ENCODE measurements at places on chromosomes 11 and 22.

DNA sequence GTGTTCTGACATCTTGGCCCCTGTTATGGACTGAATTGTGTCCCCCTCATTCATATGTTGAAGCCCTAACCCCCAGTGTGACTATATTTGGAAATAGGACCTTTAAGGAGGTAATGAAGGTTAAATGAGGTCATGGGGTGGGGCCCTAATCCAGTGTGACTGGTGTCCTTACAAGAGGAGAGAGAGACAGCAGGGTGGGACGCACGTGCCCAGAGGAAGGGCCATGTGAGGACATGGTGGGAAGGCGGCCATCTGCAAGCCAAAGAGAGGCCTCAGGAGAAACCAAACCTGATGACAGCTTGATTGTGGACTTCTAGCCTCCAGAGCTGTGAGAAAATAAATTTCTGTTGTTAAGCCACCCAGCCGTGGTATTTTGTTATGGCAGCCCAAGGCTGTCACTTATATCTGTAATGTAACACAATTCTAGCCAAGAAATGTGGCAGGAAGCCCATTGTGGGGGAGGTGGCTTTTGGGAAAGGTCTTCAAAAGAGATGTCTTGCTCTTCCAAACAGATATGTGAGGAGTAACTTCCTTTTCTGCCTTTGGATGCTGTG is 23.7 kb downstream of the SLC22A6 start:
- no peak for DNase-seq

DNA sequence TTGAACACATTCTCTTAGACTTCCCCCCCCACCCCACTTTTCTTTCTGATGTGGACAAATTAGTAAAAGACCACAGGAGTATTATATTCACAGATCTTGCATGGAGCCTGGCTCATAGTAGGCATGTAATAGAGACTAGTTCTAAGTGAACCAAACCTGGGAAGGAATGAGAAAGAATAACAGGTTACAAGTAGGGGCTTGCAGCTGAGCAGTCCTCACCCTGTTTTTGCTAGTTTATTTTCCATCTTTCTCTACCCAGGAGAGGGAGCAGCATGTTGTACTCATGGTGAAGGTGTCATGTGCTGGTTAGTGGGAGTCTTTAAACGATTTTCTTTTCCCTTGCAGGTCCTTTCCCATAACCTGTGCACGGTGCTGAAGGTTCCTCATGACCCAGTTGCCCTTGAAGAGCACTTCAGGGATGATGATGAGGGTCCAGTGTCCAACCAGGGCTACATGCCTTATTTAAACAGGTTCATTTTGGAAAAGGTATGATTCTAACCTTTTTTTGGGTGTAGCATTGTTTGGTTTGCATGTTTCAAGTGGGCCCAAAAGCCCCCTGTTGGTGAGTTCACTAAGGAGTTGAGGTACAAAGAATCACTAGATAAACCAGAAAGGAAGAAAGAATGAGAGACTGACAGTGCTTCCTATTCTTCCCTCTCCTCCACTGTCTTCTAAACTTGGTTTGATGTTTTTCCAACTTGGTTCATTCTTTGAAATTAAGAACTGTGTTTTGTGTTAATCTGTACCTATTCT is 30.1 kb downstream of the SWAP70 start:
- no peak for DNase-seq

DNA sequence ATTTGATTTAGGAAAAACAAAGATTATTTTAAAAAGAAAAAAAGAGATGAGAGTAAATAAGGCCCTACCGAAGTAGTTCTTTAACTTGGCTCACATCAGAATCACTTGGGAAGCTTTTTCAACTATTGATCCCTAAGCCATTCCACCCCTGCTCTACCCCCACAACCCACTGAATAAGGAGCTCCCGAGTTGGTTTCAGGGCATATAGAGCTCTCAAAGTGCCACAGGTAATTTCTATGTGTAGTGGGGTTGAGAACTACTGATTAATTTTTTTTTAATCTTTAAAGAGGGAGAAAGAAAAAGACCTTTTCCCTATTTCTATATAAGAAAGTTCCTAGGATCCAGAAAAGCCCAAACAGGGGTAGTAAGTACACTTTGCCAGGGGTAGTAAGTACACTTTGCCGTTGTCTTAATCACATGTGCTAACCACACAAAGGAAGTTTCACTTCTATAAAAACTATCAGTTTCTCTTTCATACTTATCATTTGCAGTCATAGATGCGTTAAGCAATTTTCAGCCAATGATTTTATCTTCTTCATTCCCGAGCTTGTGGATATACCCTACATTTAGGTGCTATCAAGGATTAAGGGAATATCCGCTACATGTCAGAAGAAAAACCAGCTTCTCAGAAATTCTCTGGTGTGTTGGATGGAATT is 108.4 kb upstream of the ZC3H12C start:
- DNase-seq: no peak

DNA sequence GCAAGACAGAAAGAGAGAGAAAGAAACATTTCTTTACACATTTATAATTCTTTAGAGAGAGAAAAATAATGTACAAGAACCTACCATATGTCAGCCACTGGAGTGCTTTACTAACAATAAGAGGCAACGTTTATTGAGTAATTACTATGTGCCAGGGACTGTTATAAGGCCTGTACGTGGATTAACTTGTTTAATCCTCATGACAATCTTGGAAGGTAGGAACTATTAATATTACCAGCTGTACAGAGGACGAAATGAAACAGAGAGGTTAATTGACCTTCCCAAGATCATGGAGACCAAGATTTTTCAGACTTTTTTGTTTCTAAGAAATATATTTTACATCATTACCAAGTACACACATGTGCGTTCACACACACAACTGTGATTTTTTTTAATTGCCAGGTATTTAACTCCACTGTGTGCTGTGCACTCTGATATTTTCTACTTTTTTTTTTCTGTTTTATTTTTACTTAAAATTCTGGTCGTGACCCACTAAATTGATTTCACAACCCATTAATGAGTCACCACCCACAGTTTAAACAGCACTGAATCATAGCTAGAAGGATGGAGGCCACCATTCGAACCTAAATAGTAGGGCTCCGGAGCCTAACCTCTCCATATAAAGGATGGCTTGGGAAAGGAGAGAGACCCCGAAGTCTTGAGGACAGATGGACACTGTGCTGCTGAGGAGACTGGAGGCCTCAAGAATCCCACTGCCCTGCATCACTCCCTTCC is 21.4 kb downstream of the CREB3L1 start:
- DNase-seq: no peak

DNA sequence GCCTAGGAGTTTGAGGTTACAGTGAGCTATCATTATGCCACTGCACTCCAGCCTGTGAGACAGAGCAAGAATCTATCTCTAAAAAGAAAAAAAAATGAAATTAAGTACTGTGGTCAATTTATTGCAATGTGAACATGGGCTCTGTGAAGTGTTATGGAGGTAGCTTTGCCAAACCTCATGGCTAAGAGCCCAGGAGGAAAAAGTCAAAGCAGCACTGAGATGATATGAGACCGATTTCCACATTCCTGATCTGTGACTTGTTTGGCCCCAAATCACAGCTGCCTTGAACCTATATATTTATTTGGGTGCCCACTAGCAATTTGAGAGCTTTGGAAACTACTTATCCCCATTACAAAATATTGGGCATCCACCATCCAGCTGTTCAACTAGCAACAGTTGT is 29.8 kb upstream of the TMEM135 start:
- no peak for DNase-seq

GRCh38 chr11:47282462-47282861 is 12.5 kb downstream of the MADD start:
- DNase-seq: no peak

DNA sequence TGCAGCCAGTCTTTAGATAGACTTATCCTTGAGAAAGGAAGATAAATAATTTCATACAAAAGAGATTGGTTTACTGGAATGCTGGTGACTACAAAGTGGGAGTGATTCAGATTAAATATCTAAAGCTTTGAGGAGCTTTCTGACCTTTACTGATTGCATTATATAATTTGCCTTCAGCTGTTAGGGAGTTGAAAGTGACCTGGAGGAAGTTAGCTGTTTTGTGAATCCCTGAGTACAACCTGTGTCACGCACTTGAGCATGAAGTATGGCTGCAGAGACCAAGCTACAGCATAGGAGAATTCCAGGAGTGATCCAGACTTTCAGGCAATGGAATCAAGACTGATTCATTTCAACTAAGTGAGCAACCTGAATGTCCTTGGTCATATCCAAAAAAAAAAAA is 1848.3 kb upstream of the RAG2 start:
- no peak for DNase-seq

DNA sequence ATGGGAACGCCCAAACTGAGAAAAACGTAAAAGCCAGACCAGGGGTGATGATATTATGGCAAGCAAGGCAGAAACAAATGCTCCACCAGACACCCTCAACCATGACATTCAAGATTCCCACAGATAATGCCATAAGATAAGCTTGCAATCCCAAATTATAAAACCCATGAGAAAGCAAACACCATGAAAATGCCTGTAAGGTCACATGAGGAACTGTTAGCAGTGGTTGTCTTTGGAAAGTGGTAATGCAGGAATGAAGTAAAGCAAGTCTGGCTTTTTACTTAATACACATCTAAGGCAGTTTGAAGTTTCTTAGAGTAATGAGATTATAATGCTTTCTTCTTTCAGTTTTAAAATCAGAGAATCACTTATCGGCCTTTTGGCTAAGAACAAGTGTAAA is 111.0 kb downstream of the MN1 start:
- no peak for DNase-seq

- no peak for DNase-seq
Measured at GRCh38 chr11:103961010-103961409, 75.4 kb upstream of the DDI1 start.

- no peak for DNase-seq
Measured at GRCh38 chr11:59542142-59542810, 30.9 kb downstream of the OR4D9 start.

DNA sequence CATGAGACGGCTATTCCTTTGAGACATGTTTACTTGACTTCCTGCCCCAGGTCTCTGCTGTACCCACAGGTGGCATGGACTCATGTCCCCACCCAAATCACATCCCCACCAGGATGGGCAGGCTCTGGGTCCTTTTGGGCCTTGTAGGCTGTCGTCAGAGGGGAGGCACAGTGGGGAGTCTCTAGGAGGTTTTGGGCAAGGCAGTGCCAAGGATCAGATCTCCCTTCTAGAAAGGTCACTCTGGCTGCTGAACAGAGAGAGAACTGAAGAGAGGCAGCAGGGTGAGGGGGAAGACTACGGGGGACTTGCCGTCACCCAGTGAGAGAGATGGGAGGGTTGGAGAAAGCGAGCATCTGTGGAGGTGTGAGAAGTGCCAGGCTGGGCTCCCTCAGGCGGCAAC is 4.6 kb upstream of the KCNQ1OT1 start:
- DNase-seq: no peak

- no peak for DNase-seq
Measured at GRCh38 chr11:78022397-78023396, at the start of gene KCTD14. TSS of gene KCTD14 (minus strand) at chr11:78023276. CDS start at chr11:78023249, 27 bp downstream.

GRCh38 chr22:24489011-24489410 is 6.1 kb upstream of the UPB1 start:
- DNase-seq: no peak

GRCh38 chr22:47610764-47611163 is 848.3 kb downstream of the TBC1D22A start:
- no peak for DNase-seq

- no peak for DNase-seq
Measured at GRCh38 chr22:31079095-31079642, 1.9 kb upstream of the SMTN start.

DNA sequence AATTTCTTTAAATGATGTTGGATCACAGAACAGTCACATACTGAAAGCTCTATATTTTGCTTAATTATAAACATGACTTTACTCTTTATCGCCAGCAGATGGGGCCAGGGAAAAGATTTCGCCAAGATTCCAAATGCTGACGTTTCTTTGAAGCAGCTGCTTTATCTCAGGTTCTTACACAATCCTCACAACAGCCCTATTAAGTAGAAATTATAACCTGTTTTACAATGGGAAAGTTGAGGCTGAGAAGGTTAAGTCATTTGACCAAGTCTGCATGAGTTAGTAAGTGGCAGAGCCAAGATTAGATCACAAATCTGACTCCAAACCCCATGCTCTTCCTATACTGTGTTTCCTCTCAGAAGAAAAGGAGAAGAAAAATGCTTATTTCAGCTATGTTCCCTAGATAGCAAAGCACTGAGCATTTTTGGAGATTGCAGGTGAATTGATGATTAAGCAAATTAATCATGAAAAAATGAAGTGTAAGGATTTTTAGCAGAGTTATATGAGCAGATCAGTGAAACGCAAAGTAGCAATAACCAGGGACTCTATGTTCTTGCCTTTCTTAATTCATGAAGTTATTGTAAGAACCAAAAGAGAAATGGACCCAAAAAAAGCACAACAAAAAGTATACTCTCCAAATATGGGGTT is 79.0 kb downstream of the AASDHPPT start:
- DNase-seq: no peak

GRCh38 chr11:2566223-2567025 is 121.6 kb downstream of the KCNQ1 start:
- DNase-seq: no peak

DNA sequence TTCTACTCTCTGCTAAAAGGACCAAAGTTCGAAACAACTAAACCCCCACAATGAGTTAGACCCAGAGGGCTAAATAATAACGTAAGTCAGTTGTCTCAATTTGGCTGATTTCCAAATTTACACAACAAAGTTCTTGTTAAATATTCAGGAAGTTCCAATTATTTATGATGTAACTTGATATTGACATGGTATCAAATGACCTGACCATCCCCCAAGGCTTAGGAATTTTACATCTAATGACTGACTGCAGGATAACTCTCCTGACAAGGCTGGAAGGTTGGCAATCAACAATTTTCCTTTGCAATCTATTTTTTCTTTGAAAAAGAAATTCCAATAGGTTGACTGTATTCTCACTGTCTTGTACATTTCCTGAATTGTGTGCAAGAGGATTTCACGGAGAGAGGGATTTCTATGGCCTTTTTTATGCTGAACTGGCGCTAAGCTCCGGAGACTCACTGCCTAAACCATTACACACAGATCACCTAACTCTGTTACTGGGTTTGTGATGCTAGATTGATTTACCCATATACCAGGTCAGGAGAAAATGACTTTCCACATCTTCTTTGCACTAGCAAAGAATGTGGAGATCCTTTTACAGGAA is 9.6 kb upstream of the CDON start:
- no peak for DNase-seq

- DNase-seq: no peak
Measured at GRCh38 chr22:22999523-22999922, 70.8 kb upstream of the GNAZ start.

GRCh38 chr11:13927481-13927880 is 35.0 kb upstream of the SPON1 start:
- DNase-seq: no peak

Measured in activated T-helper 1 cell treated with Interleukin-2 at 50 U/mL for 16 hours (primary cell).